NCI-H146 (cell line): ENCODE measurements at places on chromosomes 6 and 20.

DNA sequence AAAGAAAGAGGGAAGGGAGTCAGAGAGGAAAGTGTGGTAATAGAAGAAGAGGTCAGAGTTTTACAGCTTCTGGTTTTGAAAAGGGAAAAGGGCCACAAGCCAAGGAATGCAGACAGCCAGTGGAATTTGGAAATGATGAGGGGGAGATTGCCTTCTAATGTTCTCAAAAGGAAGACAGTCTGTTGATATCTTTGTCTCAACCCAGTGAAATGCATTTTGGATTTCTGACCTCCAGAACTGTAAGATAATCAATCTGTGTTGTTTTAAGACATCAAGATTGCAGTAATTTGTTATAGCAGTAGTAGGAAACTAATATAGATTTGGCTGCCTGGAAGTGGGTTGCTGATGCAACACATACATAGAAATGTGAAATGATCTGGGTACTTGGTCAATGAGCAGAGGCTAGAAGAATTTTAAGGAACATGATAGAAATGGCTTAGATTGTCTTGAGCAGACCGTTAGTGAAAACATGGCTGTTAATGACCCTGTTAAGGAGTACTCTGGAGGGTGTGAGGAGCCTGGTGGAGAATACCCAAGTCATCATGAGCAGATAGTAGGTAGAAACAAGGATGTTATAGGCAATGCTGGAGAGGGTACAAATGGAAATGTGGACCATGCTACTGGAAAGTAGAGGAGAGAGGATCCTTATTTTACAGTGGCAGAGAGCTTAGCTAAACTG lies 255.8 kb upstream of the RAB32 start:
- no peak for DNase-seq

DNA sequence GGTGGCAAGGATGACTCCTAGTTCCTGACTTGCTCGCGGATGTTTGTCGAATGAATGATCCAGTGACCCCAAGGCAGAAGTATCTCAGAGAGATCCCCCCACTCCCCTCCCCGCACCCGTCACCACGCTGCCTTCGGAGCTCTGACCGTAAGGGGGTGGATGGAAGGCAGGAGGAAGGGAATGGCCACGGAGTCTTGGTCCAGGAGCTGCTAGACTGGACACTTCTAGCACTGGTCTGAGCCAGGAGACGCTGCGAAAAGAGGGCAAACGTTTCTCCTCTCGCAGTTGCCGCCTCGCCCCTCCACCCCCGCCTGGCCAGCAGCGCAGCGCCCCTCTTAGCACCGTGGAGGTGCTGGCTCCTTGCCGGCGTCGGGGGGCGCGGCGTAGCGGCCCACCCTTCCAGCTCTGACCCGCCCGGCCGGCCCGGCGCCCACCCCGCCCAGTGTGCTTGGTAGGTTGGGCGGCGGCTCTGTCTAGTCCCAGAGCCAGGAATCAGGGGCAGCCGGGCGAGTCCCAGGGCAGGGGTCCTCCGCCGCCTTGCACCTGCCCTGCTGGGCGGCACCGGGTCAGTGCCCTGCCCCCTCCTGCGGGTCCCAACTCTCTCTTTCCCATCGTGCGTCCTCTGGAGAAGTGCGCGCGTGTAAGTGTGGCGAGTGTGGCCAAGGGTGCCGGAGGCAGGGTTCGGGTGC lies 2.4 kb upstream of the DBNDD2 start:
- peak; percentile 54 for DNase-seq

GRCh38 chr6:10219510-10219909 lies 195.4 kb downstream of the TFAP2A start:
- DNase-seq = no peak

- DNase-seq = no peak
These were observed 14.6 kb upstream of the FAXC start for GRCh38 chr6:99364026-99364425.

DNA sequence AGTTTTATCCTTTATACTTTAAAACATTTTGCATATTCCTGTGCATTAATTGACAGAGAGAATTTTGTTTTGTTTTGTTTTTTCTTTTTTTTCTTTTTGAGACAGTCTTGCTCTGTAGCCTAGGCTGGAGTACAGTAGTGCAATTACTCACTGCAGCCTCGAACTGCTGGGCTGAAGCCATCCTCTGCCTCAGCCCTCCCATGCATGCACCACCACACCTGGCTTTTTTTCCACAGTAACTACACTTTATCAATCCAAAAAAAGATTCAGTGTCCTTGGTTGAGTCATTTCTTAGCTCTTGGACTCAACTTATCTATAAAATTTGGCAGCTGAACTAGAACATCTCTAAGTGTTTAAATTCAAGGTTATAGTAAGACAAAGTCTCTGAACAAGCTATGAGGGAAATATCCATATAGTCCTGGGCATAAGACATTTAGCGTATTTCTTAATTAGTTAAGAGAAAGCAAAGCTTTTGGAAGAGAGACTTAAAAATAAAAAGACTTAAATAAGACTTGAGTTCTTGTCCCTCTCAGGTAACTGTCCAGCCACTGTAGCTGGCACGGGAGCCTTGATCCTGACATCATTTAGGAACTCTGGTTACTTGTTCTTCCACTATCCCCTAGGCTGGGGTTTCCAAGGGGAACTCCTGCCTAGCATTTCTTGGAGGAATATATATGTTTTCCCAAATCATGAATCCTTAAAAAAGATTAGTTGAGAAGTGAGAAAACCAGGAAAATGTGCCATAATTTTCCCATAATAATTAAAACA lies 300.1 kb downstream of the HACE1 start:
- DNase-seq = no peak

- no peak for DNase-seq
These were observed 80.3 kb downstream of the ZDHHC14 start for GRCh38 chr6:157461000-157461915.

GRCh38 chr6:28794175-28795002 lies 129.4 kb downstream of the TRIM27 start:
- DNase-seq = peak; percentile 4

- DNase-seq = no peak
These were observed 29.2 kb upstream of the SSR1 start for GRCh38 chr6:7341989-7342742.

- DNase-seq = no peak
These were observed 914.1 kb upstream of the GJE1 start for GRCh38 chr6:141218583-141218982.

DNA sequence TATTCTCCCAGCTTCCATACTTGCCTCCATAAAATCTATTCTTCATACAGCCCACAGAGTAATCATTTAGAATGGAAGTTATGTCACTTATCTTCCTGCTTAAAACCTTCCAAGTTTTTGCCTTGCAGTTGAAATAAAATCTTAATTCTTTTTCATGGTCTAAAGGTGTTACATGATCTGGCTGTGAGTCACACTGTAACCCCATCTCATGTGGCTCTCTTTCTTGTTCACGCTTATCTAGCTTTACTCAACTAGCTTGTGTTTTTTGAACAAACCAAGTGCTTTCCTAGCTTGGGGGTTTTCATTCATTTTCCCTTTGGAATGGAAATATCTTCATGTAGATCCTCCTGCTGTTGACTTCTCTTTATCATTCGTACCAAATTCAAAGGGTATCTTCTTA lies 23.6 kb upstream of the THEMIS start:
- DNase-seq = no peak

- DNase-seq = no peak
These were observed 218.6 kb upstream of the ZFP64 start for GRCh38 chr20:52410182-52410647.

- DNase-seq = no peak
These were observed 153.6 kb downstream of the MTHFD1L start for GRCh38 chr6:151018911-151019782.

DNA sequence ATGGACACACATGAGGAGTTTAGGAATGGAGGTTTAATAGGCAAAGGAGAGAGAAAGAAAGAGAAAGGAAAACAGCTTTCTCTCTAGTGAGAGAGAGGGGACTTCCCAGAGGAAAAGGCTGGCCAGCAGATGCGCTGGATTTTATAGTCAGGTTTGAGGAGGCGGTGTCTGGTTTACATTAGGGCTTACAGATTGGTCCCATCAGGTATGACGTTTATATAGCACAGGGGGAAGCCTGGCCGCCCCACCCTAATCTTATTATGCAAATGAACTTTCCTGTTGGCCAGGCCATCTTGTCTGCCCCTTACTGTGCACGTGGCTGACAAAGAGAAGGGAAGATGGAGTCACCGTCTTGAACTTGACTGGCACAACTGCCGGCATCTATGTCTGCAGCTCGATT lies 86.6 kb upstream of the QKI start:
- no peak for DNase-seq

GRCh38 chr6:132494954-132495353 lies 18.0 kb downstream of the STX7 start:
- DNase-seq = no peak

GRCh38 chr6:166603043-166603690 lies 16.7 kb upstream of the RAMACL start:
- DNase-seq = peak; percentile 64

DNA sequence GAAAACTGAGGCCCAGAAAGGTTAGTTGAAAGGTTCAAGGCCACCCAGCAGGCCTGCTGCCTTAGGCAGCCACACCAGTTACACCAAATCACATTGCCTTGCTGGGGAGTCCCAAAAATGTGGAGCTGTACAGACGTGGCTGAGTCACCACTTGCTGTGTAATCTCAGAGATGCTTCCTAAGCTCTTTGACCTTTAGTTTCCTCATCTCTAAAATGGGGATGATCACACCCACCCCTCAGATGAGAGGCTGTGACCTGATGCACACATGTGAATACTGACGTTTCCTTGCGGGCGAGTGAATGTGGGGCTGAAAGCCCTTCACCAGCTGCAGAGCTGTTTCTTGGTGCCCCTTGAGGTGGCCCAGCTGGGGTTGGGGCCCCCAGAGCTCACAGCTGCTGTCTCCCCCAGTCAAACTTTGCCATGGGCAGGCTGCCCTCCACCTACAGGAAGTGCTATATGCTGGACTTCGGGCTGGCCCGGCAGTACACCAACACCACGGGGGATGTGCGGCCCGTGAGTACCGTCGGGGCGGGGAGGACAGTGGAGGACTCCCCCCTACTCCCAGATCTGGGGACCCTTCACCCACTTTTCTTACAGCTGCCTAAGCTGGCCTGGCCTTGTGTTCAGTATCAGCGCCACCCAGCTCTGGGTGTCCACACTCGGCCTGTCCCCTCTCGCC lies 11.0 kb downstream of the TTBK1 start:
- DNase-seq = no peak

DNA sequence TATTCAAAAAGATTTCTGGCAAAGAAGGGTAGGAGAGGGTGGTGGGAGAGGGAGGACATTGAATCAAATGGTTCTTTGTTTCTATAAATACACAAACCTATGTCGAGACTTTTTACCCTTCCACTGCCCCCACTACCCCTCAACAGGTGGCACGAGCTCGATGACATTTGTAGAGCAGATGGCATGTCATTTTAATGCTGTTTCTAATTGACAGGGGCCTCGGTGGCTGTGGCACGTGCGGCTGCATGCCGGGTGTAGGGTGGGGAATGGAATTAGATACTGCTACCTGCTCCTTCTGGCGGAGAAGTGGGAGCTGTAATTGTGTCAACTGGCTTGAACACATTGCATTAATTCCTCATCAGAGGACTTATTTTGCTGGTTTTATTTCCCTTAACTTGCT lies 29.1 kb upstream of the SASH1 start:
- no peak for DNase-seq

DNA sequence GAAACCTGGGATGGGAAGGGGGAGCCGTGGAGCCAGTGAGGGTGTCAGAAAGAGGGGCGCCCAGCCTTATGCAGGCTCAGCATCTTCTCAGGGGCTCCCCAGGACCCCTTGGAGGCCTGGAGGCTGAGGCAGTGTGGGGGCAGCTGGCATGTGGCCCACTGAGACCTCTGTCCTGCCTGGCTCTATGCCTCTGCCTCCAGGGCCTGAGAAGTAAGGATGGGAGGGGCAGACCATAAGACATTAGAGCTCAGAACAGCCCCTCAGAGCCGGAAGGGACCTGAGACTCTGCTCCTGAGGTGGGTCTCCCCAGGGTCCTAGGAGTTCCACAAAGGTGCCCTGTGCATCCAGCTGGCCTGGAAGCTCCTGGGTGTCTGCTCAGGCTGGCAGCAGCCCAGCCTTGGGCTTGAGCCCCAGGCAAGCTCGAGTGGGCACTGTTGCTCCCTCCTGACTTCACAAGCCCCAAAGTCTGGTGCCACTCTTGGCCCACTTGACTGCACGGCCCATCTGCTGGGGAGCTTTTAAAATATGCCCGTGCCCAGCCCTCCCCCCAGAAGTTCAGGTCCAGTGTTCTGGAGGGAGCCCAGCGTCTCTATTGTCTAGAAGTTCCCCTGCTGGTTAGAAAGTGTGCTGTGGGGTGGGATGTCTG lies 126.8 kb downstream of the GRM4 start:
- no peak for DNase-seq

DNA sequence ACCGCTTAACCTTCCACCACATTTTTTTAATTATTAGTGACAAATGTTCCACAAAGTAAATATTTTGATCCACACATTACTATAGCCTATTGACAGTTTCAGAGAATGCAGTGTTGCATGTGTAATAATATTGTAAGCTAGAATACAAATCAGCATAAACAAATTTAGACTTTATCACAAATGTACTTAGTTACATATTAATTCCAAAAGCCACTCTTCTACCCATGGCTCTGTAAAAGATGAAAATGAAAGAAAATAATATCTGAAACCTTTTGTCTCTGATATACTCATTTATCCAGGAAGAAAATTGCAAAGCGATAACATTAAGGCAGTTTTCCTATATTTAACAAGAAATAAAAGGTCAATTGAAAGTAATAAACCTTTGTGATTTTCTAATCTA lies 954.0 kb upstream of the MAN1A1 start:
- DNase-seq = no peak

- peak; percentile 65 for DNase-seq
These were observed 102.8 kb downstream of the MOXD1 start for GRCh38 chr6:132298344-132298949.
